ENCODE measurements at places on chromosomes 4 and X.
A peak's percentile ranks its signal among the peaks of the same experiment; 100 is the strongest.

DNA sequence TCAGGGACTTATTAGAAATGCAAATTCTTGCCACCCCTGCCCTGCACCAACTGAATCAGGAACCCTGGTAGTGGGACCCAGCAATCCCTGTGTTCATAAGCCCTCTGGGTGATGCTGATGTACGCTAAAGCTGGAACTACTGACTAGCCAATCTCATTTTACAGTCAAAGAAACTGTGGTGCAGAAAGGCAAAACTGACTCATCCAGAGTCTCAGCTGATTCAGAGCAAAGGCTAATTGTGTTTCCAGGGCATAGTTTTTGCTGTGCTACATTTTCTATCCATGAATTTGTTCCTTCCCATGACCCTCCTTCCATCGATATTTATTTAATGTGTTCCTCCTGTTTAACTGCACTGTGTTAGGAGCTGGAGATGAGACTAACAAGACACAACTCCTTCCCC lies 207.5 kb downstream of the REPS2 start:
- DNase-seq, result no peak

DNA sequence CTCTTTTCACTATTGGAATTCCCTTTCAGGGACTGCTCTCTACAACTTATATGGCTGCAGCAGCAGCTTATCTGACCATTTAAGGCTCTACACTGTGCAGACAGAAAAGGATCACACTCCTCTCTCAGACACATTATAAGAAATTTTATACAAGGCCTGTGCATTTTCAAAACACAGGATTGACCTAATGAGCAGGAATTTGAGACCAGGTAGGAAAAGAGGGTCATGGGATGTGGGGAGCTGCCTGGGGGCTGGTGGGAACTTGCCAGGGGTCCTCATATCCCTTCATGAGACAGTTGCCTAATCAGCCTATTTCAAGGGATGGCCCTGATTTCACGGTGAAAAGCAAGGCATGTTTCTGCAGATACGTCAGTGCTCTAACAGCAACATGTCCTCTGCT lies 77.1 kb downstream of the SORBS2 start:
- DNase-seq, result no peak

DNA sequence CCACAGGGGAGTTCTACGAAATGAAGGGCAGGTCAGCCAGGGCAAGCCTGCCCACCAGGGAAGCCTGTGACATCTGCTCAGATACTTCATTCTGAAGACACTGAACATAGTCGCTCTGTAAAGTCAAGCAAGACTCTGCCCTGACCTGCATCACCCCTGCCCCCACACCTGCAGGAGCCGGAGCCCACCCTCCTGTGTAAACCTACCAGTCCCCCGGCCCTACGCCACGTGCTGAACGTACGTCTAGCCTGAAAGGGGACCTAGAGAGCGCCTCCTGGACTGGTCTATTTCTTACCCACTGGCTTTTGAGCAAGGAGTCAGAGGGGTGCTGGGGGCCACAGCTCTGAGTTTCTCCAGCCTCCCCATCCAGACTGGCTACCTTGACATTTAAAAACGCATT lies 11.6 kb downstream of the CCNQ start:
- DNase-seq, result no peak

- DNase-seq, result peak; percentile 86
Measured at GRCh38 chr4:145531223-145531622, 49.6 kb downstream of the SMAD1 start.

DNA sequence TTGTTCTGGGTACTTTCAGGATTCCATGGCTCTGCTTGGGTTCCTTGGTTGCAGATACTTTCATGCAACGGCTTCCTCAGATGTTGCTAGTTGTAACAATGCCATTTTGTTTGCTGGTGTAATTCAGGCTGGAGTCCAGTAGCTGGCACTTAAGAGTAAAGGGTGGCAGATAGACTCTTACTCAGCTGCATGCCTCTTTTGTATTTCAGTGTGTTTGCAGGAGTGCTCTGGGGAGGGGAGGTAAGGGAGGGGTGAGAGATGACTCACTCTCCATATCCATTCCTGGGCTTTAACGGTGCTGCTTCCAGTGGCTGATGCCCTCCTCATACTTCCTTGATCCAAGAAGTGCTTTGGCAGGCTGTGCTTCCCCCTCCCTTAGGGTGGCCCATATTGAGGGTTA lies 155.2 kb downstream of the ZNF330 start:
- DNase-seq, result no peak

DNA sequence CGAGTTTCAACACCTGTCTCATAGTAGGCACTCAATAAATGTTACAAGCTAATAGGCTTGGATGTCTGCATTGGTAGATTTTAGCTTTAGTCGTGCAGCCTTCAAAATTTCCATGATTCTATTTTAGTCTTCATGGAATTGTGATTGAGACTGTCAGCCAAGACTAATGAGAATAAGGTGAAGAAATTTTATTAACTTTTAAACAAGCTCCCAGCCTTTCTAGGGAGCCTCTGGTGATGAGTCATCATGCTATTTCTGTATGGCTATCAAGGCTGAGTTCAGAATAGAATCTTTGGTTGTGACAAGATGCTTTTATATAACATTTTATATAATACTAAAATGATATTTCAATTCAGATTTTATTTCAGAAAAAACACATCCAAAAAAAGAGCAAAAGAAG lies 685.8 kb downstream of the GABRG1 start:
- DNase-seq, result no peak

DNA sequence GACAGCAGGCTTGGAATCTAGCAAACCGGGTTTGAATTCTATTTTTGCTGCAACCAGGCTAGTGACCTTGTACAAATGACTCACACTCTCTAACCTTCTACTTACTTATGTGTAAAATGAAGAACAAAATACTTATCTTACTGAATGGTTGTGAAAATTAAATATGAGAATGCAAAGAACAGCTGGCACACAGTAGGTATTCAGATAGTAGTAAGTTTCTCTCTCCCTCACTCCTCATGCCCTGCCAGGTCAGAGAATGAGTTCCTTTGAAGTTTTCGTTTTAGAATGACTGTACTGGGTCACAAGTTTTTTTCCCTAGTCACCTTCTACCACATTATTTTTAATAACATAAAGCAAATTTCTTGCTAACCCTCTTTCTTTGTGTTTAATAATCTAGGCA lies 33.0 kb downstream of the CISD2 start:
- no peak for DNase-seq

GRCh38 chrX:151398346-151398745 lies 1.3 kb downstream of the VMA21 start:
- DNase-seq, result no peak

GRCh38 chr4:92455951-92456350 lies 152.2 kb downstream of the GRID2 start:
- DNase-seq, result no peak

- no peak for DNase-seq
Measured at GRCh38 chr4:137705171-137705783, 173.0 kb upstream of the PCDH18 start.

DNA sequence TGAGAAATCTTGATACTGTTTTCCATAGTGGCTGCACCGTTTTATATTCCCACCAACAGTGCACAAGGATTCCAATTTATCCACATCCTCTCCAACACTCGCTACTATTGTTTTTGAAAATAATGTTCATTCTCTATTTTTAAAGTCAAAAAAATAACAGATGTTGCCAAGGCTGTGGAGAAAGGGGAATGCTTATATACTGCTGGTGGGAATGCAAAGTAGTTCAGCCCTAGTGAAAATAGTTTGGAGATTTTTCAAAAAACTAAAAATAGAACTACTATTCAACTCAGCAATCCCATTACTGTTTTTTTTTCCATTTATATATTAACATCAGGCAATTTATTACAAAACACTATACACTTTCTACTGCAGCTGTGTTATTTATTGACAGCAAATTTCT lies 208.7 kb downstream of the CBLL2 start:
- DNase-seq, result no peak

- DNase-seq, result no peak
Measured at GRCh38 chrX:49101629-49101984, 21.9 kb upstream of the WDR45 start.

- no peak for DNase-seq
Measured at GRCh38 chr4:84651499-84651898, 68.6 kb downstream of the CDS1 start.

- no peak for DNase-seq
Measured at GRCh38 chr4:31089815-31090214, 369.6 kb downstream of the PCDH7 start.

DNA sequence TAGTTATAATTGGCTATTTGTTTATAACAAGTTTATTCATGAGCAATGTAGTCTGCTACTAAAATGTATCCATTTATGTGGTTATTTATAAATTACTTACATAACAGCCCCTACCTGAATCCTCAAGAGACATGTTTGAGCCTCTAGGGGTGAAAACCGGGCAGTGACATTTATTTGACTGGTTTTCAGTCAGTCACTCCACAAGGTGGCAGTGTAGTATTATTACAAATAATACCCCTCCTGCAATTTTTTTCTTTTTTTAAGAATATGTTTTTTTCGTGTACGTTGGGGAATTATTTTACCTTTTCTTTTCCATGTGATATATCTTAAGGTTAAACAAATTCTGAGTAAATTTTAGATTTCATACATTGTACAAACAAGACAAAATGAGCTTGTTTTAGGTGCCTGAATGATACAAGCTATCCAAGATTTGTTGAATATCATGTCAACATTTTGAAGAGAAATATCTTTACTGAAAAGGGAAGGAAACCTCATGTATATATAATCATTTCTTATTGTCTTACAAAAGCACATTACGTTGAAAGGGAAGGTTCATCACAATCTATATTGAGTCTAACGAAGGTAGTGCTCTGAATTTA lies 598.7 kb upstream of the TECRL start:
- peak; percentile 66 for DNase-seq
